AG04449 (cell line): ENCODE measurements at places on chromosomes 13 and 19.
A peak's percentile ranks its signal among the peaks of the same experiment; 100 is the strongest.

DNA sequence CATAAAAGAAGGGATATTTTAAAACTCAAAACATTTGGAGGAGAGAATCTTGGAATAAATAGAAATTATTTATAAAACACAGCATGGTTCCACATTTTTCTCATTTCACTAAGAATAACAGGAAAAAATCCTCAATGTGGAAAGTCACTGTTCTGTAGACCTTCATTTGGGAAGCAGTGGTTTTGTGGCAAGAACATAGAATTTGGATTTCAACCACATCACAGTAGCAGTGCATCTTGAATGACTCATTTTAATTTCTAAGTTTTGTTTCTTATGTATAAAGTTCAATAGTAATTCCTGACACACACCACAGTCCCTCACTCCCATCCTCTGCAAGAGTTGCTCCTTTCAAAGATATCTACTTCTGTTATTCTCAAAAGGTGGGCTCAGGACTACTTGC is 264.0 kb downstream of the ENOX1 start:
- DNase-seq, result peak; percentile 59

- DNase-seq, result peak; percentile 24
Measured at GRCh38 chr19:12156223-12157058, at the start of gene ZNF625. Gene ZNF625 (minus strand): TSS chr19:12156734. CDS start chr19:12156558, 176 bp downstream.

DNA sequence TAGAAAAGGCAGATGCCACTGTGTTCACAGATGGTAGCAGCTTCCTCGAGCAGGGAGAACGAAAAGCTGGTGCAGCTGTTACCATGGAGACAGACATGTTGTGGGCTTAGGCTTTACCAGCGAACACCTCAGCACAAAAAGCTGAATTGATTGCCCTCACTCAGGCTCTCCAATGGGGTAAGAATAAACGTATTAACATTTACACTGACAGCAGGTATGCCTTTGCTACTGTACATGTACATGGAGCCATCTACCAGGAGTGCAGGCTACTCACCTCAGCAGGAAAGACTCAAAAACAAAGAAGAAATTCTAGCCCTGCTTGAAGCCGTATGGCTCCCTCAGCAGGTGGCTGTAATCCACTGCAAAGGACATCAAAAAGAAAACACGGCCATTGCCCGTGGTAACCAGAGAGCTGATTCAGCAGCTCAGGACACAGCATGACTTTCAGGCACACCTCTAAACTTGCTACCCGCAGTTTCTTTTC is 197.7 kb downstream of the ZNF737 start:
- no peak for DNase-seq

DNA sequence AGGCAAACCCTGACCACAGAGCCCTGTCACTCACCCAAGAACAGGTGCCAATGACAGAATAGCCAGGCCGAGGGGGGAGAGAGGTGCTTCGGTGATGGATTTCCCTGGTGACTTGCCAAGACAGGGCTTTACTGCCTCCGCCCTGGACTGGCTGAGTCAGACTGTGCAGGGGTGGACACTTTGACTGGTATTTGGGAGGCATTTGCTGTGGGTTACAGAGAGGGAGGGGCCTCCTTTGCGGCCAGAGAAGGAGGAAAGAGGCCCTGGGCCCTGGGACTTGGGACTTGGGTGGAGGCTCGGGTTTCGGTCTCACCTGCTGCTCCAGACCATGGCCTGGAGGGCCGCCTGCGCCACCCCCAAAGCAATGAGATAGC is 4.6 kb upstream of the EPS8L1 start:
- no peak for DNase-seq

- no peak for DNase-seq
Measured at GRCh38 chr13:70253834-70254233, 145.6 kb upstream of the KLHL1 start.

- no peak for DNase-seq
Measured at GRCh38 chr19:34838248-34838647, 65.2 kb upstream of the ZNF599 start.

DNA sequence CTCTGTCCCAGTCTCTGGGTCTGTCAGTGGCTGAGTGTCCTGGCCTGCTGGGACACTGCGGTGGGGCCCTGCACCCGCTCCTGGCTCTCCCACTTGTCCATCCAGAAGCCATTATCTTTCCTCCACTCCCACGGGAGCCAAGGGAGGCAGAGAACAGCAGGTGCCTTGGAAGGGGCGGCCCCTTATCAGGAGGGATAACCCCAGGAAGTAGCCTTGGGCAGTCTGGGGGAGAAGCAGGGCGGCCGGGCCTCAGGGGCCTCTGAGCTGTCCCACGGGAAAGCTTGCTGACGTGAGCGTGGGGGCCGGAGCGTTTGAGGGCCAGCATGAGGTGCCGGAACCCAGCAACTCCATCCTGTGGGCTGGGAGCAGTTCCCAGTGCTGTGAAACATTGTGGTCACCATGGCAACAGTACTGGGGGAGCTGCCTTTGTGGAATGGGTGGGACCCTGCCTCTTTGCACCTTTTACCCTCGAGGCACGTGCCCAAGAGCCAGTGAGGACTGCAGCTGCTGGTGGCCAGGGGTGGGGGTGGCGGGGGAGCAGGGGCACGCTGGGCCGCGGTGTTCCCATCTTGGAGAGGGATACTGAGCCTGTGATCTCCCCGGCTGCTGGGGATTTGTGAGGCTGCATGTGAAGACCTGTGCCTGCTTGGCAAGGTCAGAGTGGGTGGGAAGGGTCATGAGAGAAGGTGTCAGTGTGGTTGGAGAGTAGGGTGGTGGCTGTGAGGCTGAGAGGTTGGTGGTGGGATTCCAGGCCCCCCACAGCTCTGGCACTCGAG is 20.9 kb downstream of the KLHL26 start:
- no peak for DNase-seq

- DNase-seq, result no peak
Measured at GRCh38 chr19:18020212-18021085, 12.5 kb downstream of the ARRDC2 start.

- no peak for DNase-seq
Measured at GRCh38 chr13:99702687-99703319, 201.5 kb downstream of the TM9SF2 start.

DNA sequence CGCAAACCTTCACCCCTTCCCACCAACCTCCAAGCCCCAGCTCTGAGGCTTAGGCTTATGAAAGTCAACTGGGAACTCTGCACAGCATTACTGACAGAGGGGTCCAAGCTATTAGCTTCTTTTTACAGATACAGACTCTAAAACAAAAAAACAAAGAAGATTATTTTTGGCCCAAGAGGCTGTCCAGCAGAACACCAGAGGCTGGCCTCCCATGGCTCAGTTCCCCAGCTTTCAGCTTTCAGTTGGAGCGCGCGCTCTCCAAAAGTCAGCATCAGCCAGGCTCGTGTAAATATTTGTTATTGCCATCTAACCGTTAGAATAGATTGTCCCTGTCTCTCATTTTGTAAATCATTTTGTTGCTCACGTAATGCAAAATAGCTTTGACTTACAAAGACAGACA is 58.4 kb downstream of the ZIC5 start:
- no peak for DNase-seq

DNA sequence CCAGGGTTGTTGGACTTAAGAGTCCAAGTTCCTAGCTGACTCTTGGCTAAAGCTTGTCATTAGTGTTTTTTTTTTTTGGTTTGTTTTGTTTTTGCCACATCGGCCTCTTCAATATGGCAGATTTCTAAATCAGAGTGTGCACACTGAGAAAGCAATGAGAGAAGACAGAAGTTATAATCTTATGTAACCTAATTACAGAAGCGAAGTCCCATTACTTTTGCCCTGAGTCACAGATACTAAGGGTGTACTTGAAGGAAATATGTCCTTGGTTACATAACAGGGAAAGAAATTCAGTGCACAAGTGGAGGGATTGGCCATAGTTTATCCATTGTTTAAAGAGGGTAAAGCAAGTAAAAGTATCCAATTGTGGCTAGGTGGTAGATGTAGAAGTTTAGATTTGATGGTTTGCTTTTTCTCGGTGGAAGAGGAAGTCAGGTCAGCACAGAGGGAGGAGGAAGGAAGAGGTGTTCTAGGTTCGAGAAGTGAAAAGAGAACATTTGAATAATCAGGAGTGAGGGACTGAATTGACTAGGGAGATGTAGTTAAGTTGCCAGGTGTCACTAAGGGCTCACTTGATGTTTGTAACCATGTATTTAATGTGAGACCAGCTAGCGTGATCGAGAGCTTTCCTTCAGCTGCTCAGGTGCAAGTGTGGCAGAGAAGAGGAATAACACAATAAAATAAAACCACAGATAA is 12.2 kb downstream of the GTF2F2 start:
- DNase-seq, result no peak

- no peak for DNase-seq
Measured at GRCh38 chr13:51967482-51968446, 43.5 kb downstream of the ATP7B start.

- no peak for DNase-seq
Measured at GRCh38 chr19:16898361-16899015, 9.7 kb downstream of the F2RL3 start.

DNA sequence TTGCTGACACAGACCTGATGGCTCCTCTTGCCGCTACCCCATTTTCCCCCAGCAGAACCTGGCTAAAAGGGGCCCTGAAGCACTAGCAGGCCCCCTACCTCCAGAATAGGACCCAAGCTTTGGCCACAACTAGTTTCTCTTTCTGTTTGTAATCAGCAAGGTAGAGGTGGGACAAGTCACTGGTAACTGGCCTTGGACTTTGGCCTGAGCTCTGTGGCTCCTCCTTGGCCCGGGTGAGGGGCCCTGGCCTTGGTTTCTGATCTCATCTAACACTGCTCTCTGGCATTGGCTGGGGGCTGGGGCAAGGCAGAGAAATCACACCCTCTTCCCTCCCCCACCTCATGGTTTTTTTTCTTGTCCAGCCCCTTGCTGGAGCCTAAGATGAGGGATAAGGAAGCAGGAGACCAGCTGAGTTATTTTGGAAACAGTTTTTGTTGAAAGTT is 2.1 kb downstream of the CALM3 start:
- no peak for DNase-seq

DNA sequence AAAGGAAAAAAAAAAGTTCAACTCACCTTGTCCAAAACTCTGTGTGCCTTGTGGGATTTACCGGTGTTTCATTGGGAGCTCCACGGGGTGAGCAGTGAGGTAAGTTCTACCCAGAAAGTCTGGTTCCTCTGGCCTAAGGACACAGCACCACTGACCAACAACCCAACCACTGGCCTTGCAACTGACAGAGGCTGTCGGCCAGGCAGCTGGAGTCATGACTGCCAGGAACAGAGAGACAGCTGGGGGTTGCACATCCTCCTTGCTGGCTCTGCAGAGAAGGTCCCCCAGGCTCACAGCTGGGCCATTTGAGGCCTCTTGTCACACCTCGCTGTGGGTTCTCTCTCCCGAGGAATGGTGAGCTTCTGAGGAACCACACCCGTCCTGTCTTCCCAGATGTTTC is 59.5 kb downstream of the ANKRD10 start:
- no peak for DNase-seq

GRCh38 chr19:40433391-40434216 is 7.8 kb upstream of the SERTAD1 start:
- DNase-seq, result peak; percentile 34

DNA sequence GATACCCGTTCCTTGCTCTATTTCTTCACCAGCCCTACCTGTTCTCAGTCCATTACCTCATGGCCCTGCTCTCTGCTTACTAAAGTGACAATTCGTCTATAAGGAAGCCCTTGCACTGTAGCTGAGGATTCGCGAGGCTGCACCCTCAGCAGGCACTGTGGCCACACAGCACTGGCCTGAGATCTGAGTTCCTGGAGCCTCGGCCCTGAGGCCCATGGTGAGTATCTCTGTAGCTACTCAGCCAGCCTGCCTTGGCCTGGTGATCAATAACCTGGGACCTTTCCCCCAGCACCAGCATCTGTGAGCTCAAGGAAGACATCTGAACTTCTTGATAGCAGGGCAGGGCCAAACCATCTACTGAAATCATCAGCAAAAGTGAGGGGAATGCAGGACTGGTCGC is 90.7 kb downstream of the RGCC start:
- no peak for DNase-seq

DNA sequence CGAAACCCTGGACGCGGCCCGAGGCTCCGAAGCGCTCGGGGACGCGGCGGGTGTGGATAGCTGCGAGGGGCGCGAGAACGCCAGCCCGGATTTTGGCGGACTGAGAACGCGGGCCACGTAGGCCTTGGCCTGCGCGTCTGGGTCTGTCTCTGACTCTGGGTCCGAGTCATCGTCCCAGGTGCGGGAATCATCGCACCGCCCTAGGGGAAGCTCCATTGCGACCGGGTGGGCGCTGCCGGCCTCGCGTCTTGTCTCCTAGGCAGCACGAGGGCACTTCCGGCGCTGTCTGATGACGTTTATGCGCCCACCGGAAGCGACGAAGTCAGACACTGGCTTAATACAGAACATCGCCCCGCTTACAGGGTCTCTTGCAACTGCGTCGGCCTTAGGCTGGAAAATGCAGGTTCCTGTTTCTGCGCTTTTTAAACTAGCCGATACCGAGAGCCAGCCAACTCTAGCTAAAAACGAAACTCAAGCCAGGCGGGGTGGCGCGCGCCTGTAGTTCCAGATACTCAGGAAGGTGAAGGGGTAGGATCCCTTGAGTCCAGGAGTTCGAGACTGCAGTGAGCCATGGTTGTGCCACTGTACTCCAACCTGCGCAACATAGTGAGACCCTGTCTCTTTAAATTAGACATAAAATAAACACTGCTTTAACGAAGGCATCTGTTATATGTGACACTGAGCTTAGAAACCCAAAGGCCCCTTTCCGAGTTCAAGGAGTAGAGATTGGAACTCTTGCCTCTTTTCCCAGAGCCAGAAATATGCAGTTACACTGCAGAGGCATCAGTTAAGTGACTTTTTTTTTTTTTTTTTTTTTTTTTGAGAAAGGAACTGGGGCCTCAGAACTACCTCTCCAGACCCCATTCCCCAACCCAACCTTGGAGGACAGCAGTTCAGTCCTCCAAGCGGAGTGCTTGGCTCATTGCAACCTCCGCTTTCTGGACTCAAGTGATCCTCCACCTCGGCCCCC is at the start of gene FBXW9:
Gene FBXW9, minus strand, starts transcription at position 266 of the 970 bp plus-strand sequence. Its CDS starts 50 bp downstream, at position 216.
- peak; percentile 63 for DNase-seq

- DNase-seq, result no peak
Measured at GRCh38 chr13:77325371-77325980, 1.4 kb downstream of the MYCBP2 start.

- no peak for DNase-seq
Measured at GRCh38 chr19:55305983-55306562, 19.1 kb downstream of the TMEM150B start.

DNA sequence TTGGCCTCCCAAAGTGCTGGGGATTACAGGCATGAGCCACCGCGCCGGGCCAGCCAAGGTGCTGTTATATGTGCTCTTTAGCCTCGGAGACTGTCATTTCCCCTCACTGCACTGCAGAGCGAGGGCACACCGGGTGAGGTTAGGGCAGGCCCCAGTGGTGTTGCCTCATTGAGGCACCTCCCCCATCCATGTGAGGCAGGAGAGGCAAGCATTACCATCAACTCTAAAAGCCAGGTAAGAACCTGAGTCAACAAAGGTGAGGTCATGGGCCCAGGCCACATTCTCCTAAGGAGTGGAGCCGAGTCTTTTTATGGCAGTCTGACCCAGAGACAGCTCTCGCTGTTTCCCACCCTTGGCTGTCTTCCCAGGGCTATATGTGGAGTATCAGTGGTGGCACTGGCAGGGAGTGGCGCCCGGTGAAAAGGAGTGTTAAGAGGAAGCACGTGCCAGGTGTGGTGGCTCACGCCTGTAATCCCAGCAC is 10.9 kb downstream of the B3GNT8 start:
- no peak for DNase-seq

- no peak for DNase-seq
Measured at GRCh38 chr19:13890136-13890535, 13.2 kb downstream of the NANOS3 start.
